Activated CD4-positive, alpha-beta T cell treated with anti-CD3 and anti-CD28 coated beads, Interleukin-2, amount 10 ng/mL, durations not matched to agents 7 days and 5 days (primary cell): ENCODE measurements at places on chromosomes 4 and X. TPM values are rescaled to one million over a fixed set of nuclear protein-coding genes. Genes with fewer than 3 reads are reported as not detected.

GRCh38 chr4:89294573-89295269 is 12.9 kb downstream of the GPRIN3 start:
- H3K27me3 ChIP-seq: no peaks in the 10 kb centered on the region
- H3K36me3 ChIP-seq: peaks cover 66% of the 10 kb centered on the region
- H3K27ac ChIP-seq: peak overlapping the region; percentile 96
- peak; percentile 50 for DNase-seq
- peak overlapping the region; percentile 62 for H3K4me3 ChIP-seq

- no peak overlapping the region for H3K4me3 ChIP-seq
- H3K36me3 ChIP-seq: peaks cover 34% of the 10 kb centered on the region
- no peak for DNase-seq
- H3K4me1 ChIP-seq: no peaks in the 10 kb centered on the region
Observed at GRCh38 chr4:169557061-169557636, 55.2 kb downstream of the NEK1 start.

DNA sequence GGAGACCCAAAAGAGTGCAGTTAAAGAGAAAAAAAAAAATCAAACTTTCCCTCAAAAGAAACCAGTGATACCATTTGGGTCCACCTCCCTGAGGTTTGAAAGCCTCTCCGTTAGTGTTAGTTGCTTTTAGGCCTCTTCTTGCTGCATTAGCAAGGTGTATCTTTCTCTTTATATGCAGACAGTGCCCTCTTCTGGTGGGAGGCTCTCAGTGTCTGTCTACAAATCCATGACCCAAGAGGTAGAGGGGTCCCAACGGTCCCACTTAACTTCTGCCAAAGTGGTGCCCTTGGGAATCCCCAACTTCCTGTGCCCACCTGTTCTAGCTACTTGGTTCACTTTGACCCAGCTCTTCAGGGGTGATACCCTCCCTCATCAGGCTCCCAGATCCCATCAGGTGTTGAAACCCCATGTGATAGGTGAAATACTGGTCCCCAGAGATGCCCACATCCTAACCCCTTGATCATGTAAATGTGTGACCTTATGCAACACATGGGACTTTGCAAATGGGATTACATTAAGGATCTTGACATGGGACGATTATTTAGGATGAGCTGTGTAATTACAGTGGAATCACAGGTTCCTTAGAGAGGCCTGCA is 63.7 kb upstream of the CD99 start:
- peak; percentile 65 for DNase-seq
- no peak overlapping the region for H3K27ac ChIP-seq
- H3K27me3 ChIP-seq: no peaks in the 10 kb centered on the region
- H3K4me1 ChIP-seq: peaks cover 52% of the 10 kb centered on the region
- H3K4me3 ChIP-seq: no peak overlapping the region
- peaks cover 75% of the 10 kb centered on the region for H3K36me3 ChIP-seq

- H3K4me1 ChIP-seq: no peaks in the 10 kb centered on the region
- H3K27ac ChIP-seq: no peak overlapping the region
- H3K27me3 ChIP-seq: no peaks in the 10 kb centered on the region
- no peak overlapping the region for H3K4me3 ChIP-seq
- H3K36me3 ChIP-seq: peaks cover 7% of the 10 kb centered on the region
- no peak for DNase-seq
Observed at GRCh38 chrX:81301877-81302276, 100.0 kb downstream of the SH3BGRL start.

GRCh38 chr4:104163820-104164219 is 330.9 kb downstream of the CXXC4 start:
- H3K4me3 ChIP-seq: no peak overlapping the region
- H3K36me3 ChIP-seq: no peaks in the 10 kb centered on the region

DNA sequence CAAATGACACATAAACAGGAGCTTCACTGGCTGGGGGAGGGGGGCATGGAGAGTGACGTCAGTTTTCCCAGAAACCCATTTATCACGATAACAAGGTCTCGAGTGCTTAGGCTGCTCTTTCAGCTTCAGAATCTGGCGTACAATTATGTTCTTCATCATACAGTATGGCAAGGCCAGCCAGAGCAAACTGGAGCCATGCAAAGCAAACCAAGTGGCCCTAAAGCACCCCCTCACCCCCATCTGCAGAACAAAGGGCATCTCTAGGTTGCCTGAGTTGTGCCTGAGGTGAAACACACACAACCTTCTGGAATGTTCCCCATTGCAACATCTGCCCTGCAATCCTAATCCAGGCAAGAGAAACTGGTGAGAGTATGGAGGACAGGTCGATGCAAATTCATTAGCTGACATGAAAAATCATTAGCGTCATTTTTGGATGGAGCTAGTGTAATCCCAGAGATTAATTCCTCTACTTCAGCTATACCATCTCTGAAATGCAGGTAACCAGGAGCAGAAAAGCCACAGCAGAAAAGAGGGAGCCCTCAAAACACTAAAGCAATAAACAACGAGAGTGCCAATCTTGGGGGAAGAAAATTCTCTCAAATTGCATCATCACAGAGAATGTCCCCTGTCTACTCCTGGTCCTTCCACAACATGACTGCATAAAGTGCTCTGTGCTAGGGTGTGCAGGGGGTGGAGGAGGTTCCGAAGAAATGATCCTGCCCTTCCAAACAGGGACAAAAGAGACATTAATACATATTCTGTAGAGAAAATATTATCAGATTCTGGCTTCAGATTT is 1.8 kb downstream of the SEPTIN6 start:
- no peaks in the 10 kb centered on the region for H3K27me3 ChIP-seq
- peaks cover 35% of the 10 kb centered on the region for H3K4me1 ChIP-seq
- peak; percentile 67 for DNase-seq
- H3K27ac ChIP-seq: peak overlapping the region; percentile 99
- peak overlapping the region; percentile 85 for H3K4me3 ChIP-seq

Gene PCDH11X
- not detected for total RNA-seq

Gene MAGEA1
- not detected for total RNA-seq
